ENCODE measurements at places on chromosomes 4 and X.

- no peak for DNase-seq
Observed at GRCh38 chr4:185702147-185702663, 109.8 kb downstream of the SORBS2 start.

- no peak for DNase-seq
Observed at GRCh38 chr4:153781717-153782416, 7.0 kb downstream of the SFRP2 start.

GRCh38 chr4:47641755-47642154 lies 156.7 kb downstream of the ATP10D start:
- no peak for DNase-seq

GRCh38 chr4:142777045-142777743 lies 68.9 kb downstream of the INPP4B start:
- no peak for DNase-seq

DNA sequence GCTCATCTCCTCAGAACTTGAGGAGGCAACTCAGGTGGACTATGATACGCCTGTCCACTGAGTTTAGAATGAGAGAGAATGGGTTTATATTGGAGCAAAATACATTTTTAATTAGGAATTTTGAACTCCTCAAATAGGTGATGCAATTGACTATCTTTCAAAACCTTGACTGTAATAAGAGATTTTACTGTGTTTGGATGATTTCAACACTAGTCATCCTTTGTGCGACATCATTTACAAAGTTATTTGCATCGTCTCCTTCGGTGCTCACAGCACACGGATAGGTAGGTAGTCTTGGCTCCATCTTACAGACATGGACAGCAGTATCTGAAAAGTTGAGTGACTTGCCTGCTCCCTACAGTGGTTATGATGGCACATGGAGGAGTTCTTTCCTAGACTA lies 67.0 kb downstream of the AASDH start:
- no peak for DNase-seq

GRCh38 chr4:85866508-85866907 lies 391.6 kb downstream of the ARHGAP24 start:
- DNase-seq = no peak

Data from activated T-cell treated with anti-CD3 and anti-CD28 coated beads for 48 hours (primary cell).